ENCODE measurements at places on chromosomes 2 and 18.
A peak's percentile ranks its signal among the peaks of the same experiment; 100 is the strongest.

DNA sequence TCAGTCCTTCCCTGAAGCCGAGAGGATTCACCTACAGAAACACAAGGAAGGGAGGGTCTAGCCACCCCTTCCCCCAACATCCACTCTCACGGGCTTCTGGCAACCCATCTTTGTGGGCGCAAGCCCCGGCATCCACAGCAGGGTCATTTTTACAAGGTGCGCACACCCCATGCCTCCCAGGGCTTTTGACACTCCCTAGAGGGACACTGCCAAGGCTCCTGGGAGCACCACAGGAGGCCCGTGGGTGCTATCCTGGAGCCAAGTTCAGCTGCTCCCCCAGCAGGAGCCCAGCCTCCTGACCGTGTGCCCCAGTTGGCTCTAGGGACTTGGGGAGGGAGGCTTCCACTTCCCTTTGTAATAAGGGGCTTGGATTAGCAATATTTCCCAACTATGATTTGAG, 251.6 kb downstream of the TNS1 start:
- DNase-seq, result no peak

DNA sequence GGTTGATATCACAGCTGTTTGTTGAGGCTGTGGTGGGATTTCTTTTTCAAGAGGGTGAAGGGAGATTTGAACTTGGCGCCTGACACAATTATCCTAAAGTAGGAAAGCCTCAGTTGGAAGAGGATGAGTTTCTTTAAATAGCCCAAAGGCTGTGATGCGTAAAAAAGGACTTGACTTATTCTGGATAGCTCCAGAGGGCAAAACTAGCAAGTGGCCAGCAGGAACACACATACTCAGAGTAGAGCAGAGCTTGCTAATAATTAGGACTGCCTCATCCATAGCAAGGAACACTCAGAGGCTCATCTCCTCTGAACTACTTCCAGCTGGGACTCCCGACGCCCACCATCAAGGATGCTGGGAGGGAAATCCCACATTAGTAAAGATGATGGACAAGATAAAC, 74.0 kb downstream of the AFF3 start:
- no peak for DNase-seq

GRCh38 chr2:241041589-241042158, 43.3 kb downstream of the SNED1 start:
- no peak for DNase-seq

- DNase-seq, result no peak
These were observed 94.7 kb upstream of the BARD1 start for GRCh38 chr2:214904176-214904575.

DNA sequence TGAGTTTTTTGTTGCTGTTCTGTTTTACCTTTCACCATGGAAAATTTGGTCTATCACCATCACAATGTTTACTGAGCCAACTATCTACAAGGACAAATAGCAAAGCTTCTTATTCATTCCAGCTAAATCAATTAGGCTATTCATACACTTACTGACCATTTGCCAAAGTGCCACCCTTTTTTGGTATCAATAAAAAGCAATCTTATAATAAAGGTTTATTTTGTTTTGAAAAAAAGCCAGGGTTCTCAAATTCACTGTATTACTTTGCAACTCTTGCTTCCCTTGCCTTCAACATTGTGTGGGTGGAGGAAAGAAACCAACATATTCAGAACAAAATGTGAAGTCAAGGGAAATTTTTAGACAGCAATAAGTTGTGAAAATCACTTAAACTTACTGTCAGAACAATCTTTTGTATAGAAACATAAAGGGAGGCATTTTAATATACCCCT, 15.3 kb downstream of the PELI1 start:
- no peak for DNase-seq

DNA sequence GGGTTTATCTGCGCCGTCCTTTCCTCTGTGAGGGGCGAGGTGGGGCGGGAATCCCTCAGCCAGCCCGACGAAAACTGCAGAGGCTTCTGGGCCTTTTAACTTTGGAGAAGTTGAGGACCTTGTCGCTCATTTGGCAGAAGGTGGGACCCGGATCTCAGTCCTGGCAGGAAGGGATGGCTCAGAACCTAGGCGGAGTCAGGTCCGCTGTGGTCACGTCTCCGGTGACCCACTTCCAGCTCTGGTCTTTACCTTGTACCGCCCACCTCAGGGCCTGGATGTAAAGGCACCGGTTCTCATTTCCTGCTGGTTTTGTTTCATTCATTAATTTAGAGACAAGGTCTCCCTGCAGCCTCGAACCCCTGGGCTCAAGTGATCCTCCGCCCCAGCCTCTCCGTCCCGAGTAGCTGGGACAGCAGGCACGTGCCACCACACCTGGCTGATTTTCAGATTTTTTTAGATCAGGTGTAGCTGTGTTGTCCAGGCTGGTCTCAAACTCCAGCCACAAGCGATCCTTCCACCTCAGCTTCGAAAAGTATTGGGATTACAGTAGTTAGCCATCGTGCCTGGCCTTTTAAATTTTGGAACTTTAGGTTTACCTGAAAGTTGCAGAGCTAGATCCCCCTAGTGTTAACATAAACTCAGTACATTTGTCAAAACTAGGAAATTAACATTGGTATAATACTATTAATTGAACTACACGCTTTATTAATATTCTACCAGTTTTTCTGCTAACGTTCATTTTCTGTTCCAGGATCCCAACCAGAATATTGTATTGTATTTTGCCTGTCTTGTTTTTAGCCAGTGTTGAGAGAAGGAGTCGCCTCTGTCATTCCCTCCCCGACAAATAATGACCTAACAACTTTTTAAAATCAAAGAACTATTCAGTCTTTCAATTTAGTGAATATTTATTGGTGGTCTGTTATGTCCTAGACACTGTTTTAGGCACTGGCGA, 852 bp downstream of the POLI start:
- peak; percentile 45 for DNase-seq

DNA sequence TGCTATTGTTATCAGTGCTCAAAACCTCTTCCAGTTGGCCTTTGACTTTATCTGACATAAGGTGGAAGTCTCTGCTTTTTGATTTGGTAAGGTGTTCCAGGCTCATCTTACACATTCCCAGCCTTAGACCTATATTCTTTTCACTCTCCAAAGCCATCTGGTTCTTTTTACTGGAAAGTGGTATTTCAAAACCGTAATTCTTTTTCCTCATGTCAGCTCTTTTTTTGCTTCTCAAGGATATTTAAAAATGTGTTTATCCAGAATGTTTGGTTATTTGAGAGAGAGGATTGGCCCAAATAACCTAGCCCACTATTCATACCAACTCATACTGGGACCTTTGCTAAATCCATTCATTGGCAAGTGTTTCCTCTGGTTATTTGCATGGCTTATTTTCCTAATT, 411.2 kb upstream of the PIK3C3 start:
- no peak for DNase-seq

DNA sequence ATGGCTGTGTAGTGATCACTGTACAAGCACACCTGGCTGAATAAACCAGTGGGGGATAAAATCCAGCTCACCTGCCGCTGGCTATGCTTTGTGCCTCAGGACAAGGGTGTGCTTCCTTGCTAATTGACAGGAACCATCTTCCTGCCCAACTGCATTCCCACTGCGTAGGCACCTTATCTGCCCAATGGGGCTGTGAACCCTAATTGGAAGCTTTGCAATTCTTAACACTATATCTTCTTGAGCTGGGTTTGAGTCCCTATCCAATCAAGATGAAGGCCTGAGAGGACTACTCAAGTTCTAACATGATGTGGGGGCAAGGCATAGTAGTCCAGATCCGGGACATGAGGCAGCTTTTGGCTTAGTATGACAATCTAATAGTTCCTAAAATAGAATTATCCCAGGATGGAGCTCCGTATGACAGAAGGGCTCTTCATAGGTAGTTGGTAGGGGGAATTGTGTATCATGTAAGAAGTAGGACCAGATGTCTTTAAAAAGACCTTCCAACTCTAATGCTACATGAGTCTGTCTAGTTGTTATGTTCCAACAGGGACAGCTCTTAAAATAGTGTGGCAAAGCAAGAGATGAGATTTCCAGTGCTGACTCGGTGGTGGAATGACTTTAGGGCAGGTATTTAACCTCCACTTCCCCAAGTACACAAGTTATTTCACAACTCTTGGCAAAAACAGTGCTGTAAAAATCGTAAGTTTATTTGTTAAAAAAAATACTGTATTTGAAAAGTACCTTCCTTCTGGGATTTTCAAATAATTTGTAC, 2.3 kb upstream of the TMEM150A start:
- DNase-seq, result no peak

- DNase-seq, result no peak
These were observed 1.5 kb downstream of the TET3 start for GRCh38 chr2:73986085-73986681.

- no peak for DNase-seq
These were observed 26.2 kb upstream of the ARHGEF4 start for GRCh38 chr2:130810490-130810889.

- DNase-seq, result no peak
These were observed 564.4 kb upstream of the LINC00305 start for GRCh38 chr18:64713284-64713683.

DNA sequence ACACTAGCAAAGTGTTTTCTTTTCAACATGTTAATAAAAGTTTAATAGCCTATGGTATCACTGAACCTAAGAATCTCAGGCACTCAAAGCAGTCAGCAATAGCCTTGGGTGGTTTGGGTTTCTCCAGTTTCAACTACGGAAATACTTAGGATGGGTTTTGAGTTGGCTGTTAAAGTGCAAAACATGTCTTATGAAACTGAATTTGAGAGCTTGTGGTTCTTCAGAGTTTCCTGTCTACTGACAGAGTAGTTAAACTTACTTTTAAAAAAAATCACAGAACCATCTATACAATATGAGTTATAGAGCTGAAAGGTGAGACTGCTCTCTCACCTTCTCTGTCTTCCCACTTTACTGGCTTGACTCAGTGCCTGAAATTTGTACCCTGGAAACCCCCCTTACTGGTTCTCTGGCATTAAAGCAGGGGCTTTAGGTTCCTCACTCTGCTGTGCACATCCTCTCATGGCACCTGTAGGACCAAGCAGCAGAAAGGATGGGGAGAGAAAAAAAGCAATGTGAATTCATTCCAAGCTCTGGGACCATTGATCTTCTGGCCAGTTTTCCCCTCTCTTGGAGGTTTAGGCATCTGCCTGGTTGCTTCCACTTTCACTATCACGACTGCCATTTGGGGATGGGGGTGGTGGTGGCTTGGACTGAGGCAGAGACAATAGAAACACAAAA, 18.1 kb downstream of the CCDC141 start:
- no peak for DNase-seq

DNA sequence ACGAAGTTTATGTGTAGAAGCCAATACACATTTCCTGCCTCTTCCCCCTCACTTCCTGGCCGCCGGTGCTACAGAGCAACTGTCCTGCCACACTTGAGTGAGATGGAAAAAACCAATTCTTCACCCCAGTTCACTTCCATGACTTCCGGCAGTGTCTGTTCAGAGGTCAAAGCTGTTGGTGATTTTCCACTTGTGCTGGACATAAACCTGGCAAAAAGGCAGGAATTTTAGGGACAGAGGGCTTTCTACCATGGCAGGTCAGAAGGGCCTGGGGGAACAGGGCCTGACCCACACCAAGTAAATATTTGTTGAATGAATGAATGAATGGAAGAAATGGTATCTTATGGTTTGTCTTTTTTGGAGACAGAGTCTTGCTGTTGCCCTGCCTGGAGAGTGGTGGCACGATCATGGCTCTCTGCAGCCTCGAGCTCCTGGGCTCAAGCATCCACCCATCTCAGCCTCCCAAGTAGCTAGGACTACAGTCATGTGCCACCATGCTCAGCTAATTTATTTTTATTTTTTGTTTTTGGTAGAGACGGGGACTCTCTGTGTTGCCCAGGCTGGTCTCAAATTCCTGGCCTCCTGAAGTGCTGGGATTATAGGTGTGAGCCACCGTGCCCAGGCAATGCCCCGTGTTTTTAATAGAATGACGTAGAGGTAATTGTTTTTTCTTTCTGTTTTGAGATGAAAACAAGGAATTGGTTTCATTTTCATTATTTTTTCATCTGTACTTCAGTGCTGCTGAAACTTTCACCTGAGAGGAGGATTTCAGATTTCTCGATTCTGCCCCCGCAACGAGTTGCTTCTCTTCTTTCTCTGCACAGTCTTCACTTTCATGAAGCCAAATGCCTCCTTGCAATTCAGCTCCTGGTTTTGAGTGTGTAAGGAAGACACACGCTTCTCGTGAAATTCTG, 48.0 kb upstream of the LPIN2 start:
- peak; percentile 41 for DNase-seq

- no peak for DNase-seq
These were observed 2.0 kb downstream of the RDH14 start for GRCh38 chr2:18558458-18558857.

GRCh38 chr2:72150157-72150860, 2.6 kb upstream of the CYP26B1 start:
- peak; percentile 77 for DNase-seq

- no peak for DNase-seq
These were observed 220.7 kb downstream of the IRS1 start for GRCh38 chr2:226578879-226579278.

All from stimulated activated CD4-positive, alpha-beta T cell treated with anti-CD3 and anti-CD28 coated beads, Interleukin-2, amount 100 ng/mL, for 48 hours (primary cell).